ENCODE measurements at places on chromosomes 16 and 17. TPM values are rescaled to one million over a fixed set of nuclear protein-coding genes. Genes with fewer than 3 reads are reported as not detected.

DNA sequence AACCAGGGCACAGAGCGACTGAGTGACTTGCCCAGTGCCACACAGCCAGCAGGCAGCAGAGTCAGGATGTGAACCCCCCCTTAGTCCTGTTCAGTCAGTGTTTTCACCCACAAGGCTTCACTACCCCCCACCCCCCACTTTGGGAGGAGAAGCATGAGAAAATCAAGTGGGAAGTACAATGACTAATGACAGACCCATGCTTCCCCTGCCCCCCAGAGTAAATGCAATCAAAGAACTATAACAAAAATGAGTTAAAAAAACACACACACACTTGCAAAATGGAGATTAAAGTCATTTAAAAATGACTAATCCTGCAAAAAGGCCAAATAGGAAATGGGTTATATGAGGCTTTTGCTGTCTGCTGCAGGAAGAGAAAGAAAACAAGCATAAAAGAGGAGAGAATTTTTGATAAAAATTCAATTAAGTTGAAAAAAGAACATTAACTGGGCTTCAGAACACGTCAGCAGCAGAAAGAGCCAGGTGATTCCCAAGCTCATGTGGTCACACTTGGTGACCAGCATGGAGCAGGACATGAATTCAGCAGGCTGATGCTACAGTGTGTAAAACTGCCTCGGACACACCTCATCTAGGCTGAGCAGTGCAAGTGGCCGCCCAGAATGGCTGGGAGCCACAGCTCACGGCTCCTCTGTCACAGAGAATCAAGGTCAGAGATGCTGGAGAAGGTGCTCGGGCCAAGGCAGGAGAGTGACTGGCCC, 212.3 kb downstream of the ZNF423 start:
- H3K4me3 ChIP-seq = no peak overlapping the region
- H3K27me3 ChIP-seq = peaks cover 38% of the 10 kb centered on the region
- no peaks in the 10 kb centered on the region for H3K4me1 ChIP-seq
- H3K36me3 ChIP-seq = no peaks in the 10 kb centered on the region
- no peak for DNase-seq

DNA sequence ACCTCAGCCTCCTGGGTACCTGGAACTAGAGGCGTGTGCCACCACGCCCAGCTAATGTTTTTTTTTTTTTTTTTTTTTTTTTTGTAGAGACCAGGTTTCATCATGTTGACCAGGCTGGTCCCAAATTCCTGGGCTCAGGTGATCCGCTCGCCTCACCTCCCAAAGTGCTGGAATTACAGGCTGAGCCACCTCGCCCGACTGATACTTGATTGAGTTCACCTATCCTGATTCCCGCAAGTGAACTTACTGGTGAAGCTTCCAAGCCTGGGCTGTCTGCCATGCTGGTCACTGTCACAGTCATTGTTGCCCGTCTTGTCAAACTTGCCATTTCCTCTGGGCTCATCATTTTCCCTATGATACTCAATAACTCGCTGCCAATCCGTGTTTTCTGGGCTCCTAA, 71.1 kb upstream of the MTMR4 start:
- no peaks in the 10 kb centered on the region for H3K27me3 ChIP-seq
- H3K36me3 ChIP-seq = no peaks in the 10 kb centered on the region
- no peak overlapping the region for H3K4me3 ChIP-seq
- no peak for DNase-seq
- no peaks in the 10 kb centered on the region for H3K4me1 ChIP-seq

DNA sequence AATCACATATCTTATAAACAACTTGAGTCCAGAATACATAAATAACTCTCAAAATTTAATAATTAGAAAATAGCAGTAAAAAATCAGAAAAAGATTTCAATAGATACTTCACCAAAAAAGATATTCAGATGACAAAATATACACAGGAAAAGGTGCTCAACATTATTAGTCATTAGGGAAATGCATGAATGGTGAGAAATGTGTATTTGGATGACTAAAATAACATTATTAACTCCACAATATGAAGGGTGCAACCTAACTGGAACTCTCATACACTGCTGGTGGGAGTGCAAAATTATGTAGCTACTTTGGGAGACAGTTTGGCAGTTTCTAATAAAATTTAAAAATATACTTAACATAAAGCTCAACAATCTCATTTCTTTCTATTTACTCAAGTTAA, 262.3 kb upstream of the AXIN2 start:
- no peaks in the 10 kb centered on the region for H3K4me1 ChIP-seq
- H3K27ac ChIP-seq = no peak overlapping the region
- DNase-seq = no peak
- no peak overlapping the region for H3K4me3 ChIP-seq

DNA sequence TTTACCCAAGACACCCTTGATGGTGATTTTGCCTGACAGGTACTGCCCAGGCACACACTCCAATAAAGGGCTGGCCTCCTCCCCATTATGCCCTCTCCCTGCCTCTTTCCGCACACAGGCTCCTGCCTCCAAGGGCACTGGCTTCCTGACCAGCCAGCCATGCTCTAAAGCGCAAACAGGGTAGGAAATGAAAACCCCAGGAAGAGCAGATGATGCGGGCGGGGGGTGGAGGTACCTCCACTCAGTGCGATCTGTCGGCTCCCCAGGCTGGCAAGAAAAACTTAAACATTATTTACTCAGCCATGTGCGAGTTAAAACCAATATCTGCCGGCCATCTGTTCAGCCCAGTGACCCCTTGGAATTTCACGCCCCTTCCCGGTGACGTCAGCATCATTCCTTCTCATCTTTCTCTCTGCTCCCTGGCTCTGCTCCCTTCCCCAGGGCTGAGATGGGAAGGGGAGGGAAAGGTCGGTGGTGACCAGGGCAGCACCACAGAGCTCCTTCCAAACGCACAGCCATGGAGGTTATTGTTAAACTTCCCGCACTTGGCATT, 262.5 kb downstream of the CBLN1 start:
- H3K27ac ChIP-seq = no peak overlapping the region
- H3K4me3 ChIP-seq = no peak overlapping the region
- DNase-seq = no peak
- no peaks in the 10 kb centered on the region for H3K36me3 ChIP-seq

GRCh38 chr17:1188812-1189504, 9.2 kb upstream of the ABR start:
- peaks cover 14% of the 10 kb centered on the region for H3K27me3 ChIP-seq
- H3K27ac ChIP-seq = no peak overlapping the region
- no peaks in the 10 kb centered on the region for H3K4me1 ChIP-seq
- no peaks in the 10 kb centered on the region for H3K36me3 ChIP-seq

DNA sequence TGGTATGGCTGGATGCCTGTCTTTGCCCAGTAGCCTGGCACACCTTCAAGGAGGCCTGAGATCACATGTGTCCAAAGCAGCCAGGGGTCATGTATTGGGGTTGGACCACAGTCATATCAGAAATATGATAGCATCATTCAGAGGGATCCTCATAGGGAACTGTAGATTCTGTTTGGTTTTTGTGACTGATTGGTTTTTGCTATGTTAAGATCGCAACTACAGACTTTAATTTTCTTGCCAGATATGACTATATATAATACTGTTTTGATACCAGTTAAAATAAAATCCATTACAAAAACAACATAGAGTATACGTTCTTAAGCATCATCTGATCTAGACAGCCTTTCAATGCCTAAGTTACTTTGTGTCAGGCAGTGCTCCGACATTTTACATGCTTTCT, 11.8 kb upstream of the SMPD3 start:
- H3K27ac ChIP-seq = no peak overlapping the region
- no peaks in the 10 kb centered on the region for H3K36me3 ChIP-seq
- H3K27me3 ChIP-seq = no peaks in the 10 kb centered on the region
- no peak overlapping the region for H3K4me3 ChIP-seq
- no peak for DNase-seq

- no peaks in the 10 kb centered on the region for H3K36me3 ChIP-seq
- H3K4me3 ChIP-seq = peak overlapping the region; percentile 90
- peaks cover 59% of the 10 kb centered on the region for H3K4me1 ChIP-seq
- peak overlapping the region; percentile 76 for H3K27ac ChIP-seq
These were observed 1.6 kb downstream of the FHOD1 start for GRCh38 chr16:67245674-67246080.

DNA sequence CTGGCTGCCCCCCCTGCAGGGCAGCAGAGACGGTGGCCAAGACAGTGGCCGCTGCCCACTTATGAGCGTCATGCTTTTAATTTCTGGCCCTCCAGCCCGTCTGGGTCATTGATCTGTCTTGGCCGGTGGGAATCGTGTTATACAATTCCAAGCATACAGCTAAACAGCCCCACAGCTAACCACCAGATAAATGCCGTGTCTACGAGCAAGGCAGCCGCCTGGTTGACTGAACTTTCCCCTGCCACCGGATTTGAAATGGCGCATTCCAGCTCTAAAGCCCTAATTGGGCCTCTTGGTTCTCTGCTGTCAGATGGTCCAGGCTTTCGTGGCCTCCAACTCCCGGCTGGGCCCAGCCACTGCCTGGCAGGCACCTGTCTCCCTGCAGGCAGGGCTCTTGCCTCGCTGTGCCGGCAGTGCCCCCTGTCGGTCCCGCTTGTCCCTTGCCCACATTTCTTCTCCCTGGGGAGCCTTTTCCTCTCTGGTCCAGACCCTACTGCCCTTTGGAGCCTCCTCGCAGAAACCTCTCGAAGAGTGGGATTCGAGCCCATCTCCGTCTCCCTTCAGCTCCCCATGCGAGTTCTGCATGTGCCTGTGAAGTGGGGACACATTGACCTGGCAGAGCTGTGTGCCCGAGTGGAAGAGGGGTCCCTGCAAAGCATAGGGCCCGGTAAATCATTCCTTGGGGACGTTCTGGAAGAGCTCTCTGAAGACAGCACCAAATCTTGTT, 1.8 kb upstream of the RBFOX3 start:
- H3K27me3 ChIP-seq = peaks cover 59% of the 10 kb centered on the region
- no peaks in the 10 kb centered on the region for H3K4me1 ChIP-seq
- no peak overlapping the region for H3K4me3 ChIP-seq

DNA sequence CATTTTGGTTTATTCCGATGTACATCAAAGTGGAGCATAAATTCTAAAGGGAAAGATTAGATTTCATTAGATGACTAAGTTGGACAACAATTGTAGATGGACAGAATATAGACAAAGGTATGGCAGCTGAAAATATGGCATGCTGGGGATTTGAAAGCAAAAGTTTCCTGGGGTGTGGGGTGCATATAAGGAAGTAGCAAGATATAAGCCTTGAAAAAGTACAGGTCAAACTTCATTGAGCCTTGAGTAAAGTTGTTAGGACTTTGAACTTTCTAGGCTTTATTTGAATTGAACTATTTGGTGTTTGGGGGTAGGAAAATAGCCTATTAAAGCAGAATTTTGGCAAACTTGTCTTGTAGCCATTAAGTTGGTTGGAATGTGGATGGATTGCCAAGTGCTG, 75.8 kb upstream of the KCNJ16 start:
- no peaks in the 10 kb centered on the region for H3K36me3 ChIP-seq
- H3K27me3 ChIP-seq = no peaks in the 10 kb centered on the region
- H3K27ac ChIP-seq = no peak overlapping the region
- no peak overlapping the region for H3K4me3 ChIP-seq
- no peaks in the 10 kb centered on the region for H3K4me1 ChIP-seq
- DNase-seq = no peak

- H3K36me3 ChIP-seq = no peaks in the 10 kb centered on the region
- no peak overlapping the region for H3K4me3 ChIP-seq
- H3K27me3 ChIP-seq = no peaks in the 10 kb centered on the region
- H3K4me1 ChIP-seq = peaks cover 46% of the 10 kb centered on the region
- DNase-seq = no peak
These were observed 116.5 kb downstream of the SOCS1 start for GRCh38 chr16:11139326-11140097.

GRCh38 chr16:22380529-22380928, 6.1 kb upstream of the CDR2 start:
- no peak overlapping the region for H3K27ac ChIP-seq
- no peak overlapping the region for H3K4me3 ChIP-seq
- no peaks in the 10 kb centered on the region for H3K36me3 ChIP-seq
- H3K27me3 ChIP-seq = no peaks in the 10 kb centered on the region
- DNase-seq = no peak

DNA sequence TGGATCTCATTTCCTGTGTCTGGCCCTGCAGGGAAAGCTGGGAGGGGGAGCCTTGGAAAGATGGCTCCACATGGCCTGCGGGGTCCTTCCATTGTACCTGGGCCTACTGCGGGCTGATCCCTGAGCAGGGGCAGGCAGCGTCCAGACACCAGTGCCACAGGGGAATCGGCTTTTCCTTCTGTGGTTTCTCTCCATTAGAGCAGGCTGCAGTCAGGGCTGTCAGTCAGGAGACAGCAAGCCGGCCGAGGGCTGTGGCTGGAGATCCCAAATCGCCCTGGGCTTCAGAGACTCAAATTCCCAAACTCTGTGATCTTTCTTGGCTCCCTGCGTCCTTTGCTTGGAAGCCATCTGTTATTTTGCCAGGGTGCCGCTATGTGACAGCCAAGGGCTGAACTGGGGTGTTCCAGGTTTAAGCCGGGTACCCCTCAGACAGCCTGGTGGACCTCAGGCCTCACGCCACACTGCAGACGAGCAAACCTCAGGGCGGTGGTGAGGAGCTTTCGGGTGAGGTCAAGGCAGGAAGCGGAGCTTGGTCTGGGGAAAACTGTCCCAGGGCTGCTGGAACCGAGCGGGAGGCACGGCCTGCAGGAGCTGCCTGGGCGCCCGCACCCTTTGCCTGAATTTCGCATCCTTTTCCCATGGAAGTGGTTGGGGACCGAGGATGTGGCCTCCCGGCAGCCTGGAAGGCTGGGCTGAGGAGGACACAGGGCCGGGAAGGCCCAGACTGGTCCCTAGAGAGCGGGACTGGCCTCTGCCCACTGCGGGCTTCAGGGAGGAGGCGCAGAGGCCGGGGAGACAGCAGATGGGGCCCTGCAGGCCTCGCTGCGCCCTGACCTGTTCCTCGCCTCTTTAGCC, 1.5 kb upstream of the CPNE7 start:
- 0 out of 2 replicates have a peak, but pooled peaks cover 1% of the 10 kb centered on the region for H3K36me3 ChIP-seq
- H3K27ac ChIP-seq = no peak overlapping the region
- peak overlapping the region; percentile 76 for H3K4me3 ChIP-seq
- peaks cover 7% of the 10 kb centered on the region for H3K4me1 ChIP-seq

DNA sequence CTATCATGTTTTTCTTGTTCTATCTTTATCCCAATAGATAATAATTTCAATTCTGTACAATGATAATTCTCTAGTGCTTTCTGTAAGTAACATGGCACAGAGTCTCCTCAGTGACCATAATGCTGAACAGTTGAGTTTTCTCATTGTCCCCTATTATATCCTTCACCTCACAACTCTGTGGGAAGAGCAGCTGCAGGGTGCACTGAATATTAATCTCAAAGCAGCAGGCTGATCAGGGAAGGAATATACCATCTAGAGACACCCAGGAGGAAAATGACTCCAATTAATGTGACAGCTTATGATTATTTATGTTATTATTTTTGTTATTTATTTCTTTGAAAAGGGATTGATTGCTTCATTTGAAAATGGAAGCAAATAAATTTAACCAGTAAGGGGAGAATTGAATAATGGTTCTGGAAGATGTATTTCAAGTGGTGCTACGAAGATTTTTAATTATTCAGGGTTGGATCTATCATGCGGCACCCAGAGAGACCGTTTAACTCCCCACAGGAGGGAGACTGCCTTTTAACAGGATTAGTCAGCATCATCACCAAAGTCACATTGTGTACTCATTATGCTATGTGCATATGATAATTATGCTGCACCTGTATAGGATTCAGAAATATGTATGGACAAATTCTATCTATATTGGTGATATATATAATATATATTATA, 1015.7 kb upstream of the GOT2 start:
- no peak for DNase-seq
- no peaks in the 10 kb centered on the region for H3K4me1 ChIP-seq
- H3K4me3 ChIP-seq = no peak overlapping the region
- H3K27ac ChIP-seq = no peak overlapping the region

The GAS2L2 gene
- total RNA-seq = not detected

The ELP5 gene
- 31.8 TPM for total RNA-seq

The NOB1 gene
- total RNA-seq = 66.9 TPM

The SRL gene
- total RNA-seq = not detected

The NPTX1 gene
- 6.9 TPM for total RNA-seq

The RTN4RL1 gene
- 0.35 TPM for total RNA-seq

The SMARCE1 gene
- 90.8 TPM for total RNA-seq

Measured in PC-9 (cell line).